ENCODE measurements at places on chromosomes 13 and 19.

GRCh38 chr13:26685606-26686005 lies 75.0 kb downstream of the GPR12 start:
- no peak for DNase-seq

- no peak for DNase-seq
These were observed 49.4 kb downstream of the PEPD start for GRCh38 chr19:33472226-33472625.

GRCh38 chr13:113764793-113765563 lies 6.0 kb downstream of the TMEM255B start:
- no peak for DNase-seq

GRCh38 chr13:105918842-105919741 lies 616.4 kb downstream of the EFNB2 start:
- DNase-seq = no peak

GRCh38 chr19:48325265-48325910 lies at the start of gene EMP3:
Gene EMP3 (plus strand): TSS chr19:48325552. CDS start chr19:48326845, 1,293 bp downstream.
- DNase-seq = peak; percentile 81

- DNase-seq = no peak
These were observed 124.9 kb upstream of the CSNK1A1L start for GRCh38 chr13:37230346-37230745.

- no peak for DNase-seq
These were observed 132.7 kb upstream of the SLITRK5 start for GRCh38 chr13:87538366-87539052.

DNA sequence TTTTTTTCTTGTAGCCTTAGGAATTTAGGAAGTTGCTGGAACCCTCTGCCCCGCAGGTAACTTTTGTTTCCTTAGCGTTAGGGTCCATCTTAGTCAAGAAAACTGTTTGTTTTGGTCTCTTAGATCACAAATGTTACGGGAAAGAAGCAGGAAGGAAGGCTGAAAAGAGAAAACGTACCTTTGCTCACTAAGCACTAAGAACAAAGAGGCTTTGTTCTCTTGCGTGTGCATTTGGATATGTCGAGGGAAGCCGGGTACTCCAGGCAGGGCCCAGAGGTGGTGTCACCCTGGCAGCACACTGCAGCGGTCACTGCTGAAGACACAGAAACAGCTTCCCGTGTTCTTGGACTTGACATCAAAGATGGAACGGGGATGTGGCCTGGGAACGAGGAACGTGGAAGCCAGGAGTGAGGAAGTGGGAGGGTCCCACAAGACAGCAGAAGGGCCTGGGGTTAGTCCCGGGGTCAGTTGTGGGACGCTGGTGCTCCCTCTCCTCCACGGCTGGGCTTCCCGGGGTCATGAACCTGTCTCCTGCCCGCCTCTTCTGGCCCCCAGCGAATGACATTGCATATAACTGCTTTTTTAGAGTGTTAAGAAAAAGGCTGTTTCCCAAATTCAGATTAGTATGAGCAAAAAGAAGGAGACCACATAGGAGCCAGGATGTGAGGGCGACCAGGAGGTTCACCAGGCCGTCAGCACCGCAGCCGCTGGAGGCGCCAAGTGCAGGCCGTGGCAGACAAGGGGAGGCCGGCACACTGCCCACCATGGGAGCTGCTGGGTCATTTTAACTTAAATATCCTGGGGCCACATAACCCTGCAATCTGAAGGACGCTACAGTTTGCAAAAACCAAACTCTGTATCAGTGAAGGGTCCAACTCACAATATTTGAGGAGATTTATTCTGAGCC lies 31.6 kb downstream of the ATP11A start:
- DNase-seq = no peak

DNA sequence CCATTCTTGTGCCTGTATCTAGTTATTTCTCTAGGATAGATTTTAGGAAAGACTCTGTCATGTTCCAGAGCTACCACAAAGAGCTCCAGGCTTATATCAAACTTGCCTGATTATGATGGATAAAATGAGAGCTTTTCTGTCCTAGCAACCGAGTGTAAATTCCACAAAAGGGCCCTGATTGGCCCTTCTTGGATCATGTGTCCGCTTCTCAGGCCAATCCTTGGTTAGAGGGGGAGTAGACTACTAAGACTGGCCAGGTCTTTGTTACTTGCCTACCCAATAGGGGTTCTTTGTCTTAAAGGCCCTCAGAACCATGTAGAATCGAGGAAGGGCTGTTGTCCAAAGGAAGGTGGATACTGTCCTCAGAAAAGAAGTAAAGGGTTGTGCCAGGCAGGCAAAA lies 2.4 kb downstream of the DHX34 start:
- DNase-seq = no peak

- DNase-seq = no peak
These were observed 57.5 kb downstream of the ERICH4 start for GRCh38 chr19:41500443-41500842.

DNA sequence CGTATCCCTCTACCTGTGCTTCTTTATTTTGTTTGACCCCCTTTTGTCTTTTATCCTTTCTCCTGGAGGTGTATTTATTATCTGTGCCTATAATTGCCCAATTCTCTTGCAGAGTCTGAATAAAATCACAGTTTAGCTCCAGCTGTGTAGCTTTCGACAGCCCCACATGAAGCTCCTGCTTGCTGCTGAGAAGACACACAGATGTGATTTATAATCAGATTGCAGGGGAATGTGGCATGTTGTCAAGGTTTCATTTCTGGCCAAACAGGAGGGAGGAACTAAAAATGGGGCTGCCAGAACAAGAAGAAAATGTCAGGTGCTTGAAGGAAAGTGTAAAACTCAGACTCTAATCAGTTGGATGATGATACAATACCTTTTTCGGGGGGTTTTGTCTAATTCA lies 22.7 kb downstream of the CCNA1 start:
- no peak for DNase-seq

GRCh38 chr13:56953965-56954364 lies 186.8 kb upstream of the PRR20A start:
- no peak for DNase-seq

GRCh38 chr19:6108721-6109633 lies 1.3 kb downstream of the RFX2 start:
- DNase-seq = peak; percentile 85

- no peak for DNase-seq
These were observed 40.6 kb upstream of the ZNF681 start for GRCh38 chr19:23799321-23799720.

DNA sequence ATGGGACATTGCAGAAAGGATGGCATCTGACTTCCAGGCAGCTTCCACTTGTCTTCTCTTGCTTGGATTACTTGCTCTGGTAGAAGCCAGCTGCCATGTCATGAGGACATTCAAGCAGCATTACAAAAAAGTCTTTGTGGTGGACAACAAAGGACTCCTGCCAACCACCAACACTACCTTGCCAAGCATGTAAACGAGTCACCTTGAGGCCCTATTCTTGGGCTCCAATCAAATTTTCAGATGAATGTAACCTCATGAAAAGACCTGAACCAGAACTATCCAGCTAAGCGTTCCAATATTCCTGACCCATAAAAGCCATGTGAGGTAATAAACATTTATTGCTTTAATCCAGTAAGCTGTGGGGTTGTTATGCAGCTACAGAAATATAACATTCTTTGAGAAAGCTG lies 12.5 kb downstream of the PROSER1 start:
- DNase-seq = no peak

- DNase-seq = no peak
These were observed 44.3 kb upstream of the TEX29 start for GRCh38 chr13:111275995-111276618.

DNA sequence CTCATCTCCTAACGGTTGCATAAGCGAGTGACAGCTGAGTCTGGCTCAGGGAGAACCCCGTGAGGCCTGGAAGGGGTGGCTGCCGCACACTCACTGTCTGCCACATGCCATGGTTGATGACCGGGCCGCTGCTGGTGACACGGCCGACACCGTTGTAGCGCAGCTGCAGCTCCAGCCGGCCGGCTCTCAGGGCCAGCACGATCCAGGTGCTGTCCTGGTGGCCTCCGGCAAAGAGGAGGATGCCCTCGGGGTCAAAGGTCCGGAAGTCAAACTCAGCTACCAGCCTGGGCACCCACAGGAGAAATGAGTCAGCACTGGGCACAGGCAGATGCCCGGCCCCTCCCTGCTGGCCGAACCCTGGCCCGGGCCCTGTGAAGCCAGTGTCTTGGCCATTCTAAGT lies 31.7 kb downstream of the GAS6 start:
- no peak for DNase-seq

GRCh38 chr13:27797228-27797624 lies 4.9 kb downstream of the GSX1 start:
- no peak for DNase-seq

DNA sequence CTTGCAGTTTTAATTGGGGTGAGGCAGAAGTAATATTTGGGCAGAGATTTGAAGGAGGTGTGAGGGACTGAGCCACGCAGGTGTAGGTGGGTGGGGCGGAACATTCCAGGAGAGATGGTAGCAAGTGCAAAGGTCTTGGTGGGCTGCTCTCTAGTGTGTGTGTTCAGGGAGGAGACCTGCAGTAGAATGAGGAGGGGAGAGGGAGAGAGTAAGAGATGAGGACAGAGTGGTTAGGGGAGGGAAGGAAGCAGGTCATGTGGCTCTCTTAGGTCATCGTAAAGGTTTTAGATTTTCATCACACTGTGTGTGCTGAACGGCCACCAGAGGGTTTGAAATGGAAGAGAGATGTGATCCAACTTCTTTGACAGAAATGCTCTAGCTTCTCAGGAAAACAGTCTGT lies 33.5 kb downstream of the WASF3 start:
- no peak for DNase-seq

GRCh38 chr19:3642987-3643673 lies 16.5 kb upstream of the CACTIN start:
- no peak for DNase-seq

- peak; percentile 42 for DNase-seq
These were observed 588 bp downstream of the DNASE2 start for GRCh38 chr19:12880551-12881171.

DNA sequence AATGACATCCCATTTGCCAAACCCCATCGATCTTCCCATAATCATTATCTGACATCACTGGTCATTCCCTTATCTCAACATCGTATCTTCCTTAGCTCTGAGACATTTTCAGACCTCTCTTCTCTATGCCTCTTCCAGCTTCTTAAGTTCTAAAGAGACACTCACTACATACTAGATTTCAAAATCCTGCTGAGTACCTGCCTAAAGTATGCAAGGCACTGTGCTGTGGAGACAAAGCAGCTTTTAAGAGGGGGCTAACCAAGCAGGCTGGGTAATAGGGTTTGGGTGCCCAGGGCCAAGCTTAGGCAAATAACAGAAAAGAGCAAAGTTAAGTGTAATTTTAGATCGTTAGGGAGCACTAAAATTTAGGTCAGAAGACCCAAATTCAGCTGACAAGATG lies 3.4 kb upstream of the POMP start:
- no peak for DNase-seq

GRCh38 chr19:21835429-21835809 lies 563 bp downstream of the ZNF43 start:
- DNase-seq = peak; percentile 9

- peak; percentile 54 for DNase-seq
These were observed 1.6 kb downstream of the MEX3D start for GRCh38 chr19:1566392-1567115.

DNA sequence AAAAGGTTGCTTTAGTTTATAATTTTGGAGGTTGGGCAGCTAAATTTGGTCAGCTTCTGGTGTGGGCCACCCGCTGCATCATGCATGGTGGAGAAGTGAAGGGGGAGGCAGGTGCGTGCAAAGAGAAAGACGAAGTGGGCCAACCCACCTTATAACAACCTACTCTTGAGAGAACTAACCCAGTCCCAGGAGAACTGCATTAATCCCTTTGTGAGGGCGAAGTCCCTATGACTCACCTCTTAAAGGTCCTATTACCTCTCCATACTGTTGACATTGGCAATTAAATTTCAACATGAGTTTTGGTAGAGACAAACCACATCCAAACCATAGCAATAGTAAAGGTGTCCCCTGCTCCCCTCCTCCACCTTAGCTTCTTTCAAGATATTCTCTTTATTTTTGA lies 7.7 kb upstream of the FGF9 start:
- no peak for DNase-seq

GRCh38 chr13:98484289-98485219 lies 92.4 kb downstream of the STK24 start:
- peak; percentile 37 for DNase-seq

GRCh38 chr19:4144666-4145249 lies 8.7 kb upstream of the CREB3L3 start:
- DNase-seq = no peak

- no peak for DNase-seq
These were observed 36.0 kb upstream of the UBL3 start for GRCh38 chr13:29886446-29886845.

DNA sequence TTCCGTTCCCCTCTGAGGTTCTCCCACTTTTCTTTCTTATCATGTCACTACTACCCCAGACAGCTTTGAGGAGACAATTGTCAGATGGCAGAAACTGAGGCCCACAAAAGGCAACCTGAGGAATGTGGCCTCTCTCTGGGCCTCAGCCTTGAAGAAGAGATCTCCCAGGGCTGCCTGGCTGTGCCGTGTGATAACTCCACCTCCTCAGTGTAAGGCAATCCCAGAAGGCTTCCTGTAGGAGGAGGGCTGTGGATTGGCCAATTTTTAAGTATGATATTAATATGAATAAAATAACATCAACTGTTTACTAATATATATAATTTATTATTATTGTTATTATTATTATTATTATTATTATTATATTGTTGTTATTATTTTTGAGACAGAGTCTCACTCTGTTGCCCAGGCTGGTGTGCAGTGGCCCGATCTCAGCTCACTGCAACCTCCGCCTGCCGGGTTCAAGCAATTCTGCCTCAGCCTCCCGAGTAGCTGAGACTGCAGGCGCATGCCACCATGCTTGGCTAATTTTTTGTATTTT lies 4.5 kb upstream of the DUS3L start:
- DNase-seq = no peak

DNA sequence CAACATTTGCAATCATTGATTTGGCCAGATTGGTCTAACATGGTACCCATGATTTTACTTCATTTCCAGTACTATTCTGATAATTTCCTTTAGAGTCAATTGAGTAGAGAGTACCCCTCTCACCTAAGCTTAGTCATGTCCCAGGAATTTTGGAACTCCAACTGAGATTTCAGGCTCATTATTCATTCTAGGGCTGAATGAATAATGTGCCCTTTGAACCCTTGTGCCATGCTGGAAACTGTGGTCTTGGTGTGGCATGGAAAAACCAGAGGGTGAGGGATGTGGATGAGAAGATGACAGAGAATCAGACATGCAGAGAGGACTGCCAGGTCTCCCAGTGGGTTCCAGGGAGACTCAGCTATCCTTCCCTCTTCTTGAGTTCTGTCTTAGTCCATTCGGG lies 30.2 kb downstream of the ITM2B start:
- DNase-seq = no peak

- DNase-seq = no peak
These were observed 23.5 kb downstream of the ZNF180 start for GRCh38 chr19:44476559-44477408.
